Suprapubic skin (tissue), 4 donors: ENCODE measurements at places on chromosomes 13 and 19.

- no peak for DNase-seq
These were observed 1.5 kb upstream of the TBXA2R start for GRCh38 chr19:3608079-3608641.

DNA sequence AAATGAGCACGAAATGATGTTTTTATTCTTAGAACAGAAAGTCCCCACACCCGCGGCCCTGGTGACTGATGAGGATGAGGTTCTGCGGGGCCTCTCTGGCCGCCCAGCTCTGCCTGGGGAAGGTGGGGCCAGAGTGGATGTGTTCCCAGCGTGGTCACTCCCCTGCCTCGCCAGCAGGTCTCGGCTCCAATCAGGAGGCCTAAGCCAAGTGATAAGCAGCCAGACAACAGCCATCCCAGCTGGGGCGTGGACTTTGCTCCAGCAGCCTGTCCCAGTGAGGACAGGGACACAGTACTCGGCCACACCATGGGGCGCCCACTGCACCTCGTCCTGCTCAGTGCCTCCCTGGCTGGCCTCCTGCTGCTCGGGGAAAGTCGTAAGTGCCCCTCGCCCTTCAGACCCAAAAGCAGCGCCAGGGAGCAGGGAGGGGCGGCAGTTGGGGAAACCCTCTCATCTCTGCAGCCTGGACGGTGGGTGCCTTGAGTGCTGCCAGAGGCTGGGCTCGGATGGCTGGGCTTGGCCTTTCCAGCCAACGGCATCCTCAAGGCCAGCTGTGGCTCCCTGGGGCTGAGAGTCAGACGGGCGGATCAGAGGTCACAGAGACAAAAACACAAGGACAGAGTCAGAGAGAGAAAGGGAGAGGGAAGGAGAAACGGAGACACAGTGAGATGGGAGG, at the start of gene F10:
F10 (plus strand) TSS at position 250 of the 676 bp plus-strand sequence; CDS start at position 307, 57 bp downstream.
- DNase-seq, result no peak

GRCh38 chr13:40190641-40191100, 475.8 kb downstream of the FOXO1 start:
- DNase-seq, result no peak

DNA sequence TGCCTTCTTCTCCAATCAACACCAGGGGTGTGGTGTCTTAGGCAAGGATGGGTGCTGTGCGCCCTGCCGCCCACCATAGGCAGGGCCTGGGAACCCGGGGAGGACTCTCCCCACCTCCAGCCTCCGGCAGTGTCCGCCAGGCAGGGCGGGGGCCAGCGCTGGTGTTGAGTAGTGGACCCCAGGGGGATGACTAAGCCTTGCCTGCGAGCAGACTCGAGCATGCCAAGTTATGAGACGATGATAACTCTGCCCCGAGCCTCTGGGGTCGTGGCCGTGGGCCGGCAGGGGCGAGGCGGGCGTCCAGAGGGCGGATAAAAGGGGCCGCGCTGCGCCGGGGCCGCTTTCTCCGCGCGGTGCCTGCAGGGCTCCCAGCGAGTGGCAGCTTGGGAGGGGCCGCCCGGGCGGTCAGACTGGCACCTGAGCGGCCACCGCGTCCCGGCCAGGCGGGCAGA, at the start of gene MEDAG:
MEDAG (plus strand) TSS at position 340 of the 452 bp plus-strand sequence. CDS start 245 bp downstream, outside the sequence.
- DNase-seq, result peak; percentile 93

DNA sequence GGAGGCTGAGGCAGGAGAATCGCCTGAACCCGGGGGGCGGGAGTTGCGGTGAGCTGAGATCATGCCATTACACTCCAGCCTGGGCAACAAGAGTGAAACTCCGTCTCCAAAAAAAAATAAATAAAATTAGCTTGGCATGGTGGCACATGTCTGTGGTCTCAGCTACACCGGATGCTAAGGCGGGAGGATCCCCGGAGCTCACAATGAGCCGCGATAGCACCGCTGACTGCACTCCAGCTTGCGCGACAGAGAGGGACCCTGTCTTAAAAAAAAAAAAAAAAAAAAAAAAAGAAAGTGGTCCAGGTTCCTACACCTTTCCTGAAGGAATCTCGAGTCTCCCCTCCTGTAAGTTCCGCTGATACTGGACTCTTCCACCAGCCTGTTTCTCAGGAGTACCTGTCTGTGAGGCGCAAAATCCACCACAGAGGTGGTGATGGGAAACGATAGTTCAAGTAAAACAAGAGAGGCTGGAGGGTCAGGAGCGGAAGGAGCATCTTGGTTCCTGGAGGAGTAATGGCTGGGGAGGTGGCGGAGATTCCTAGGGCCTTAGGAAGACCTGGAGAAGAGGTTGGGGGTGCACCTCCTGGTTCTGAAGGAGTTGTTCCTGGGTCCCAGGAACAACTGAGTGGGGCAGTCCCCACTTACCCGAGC, 471 bp downstream of the FUT1 start:
- no peak for DNase-seq

DNA sequence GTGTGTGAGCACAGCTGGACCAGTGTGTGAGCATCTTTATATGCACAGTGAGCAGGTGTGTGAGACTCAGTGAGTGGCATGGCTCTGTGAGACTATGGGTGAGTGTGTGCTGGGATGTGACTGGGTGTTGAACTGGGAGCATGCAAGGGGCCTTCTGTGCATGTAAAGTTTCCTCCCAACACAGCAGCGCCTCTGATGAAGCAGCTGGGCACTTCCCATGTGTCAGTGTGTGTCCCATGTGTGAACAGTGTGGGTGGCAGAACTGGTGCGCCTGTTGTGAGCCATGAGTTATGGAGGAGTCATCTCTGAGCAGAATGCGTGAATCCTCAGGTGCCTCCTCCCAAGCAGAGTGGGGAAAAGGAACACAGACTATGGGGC, 24.1 kb downstream of the LGALS16 start:
- no peak for DNase-seq

DNA sequence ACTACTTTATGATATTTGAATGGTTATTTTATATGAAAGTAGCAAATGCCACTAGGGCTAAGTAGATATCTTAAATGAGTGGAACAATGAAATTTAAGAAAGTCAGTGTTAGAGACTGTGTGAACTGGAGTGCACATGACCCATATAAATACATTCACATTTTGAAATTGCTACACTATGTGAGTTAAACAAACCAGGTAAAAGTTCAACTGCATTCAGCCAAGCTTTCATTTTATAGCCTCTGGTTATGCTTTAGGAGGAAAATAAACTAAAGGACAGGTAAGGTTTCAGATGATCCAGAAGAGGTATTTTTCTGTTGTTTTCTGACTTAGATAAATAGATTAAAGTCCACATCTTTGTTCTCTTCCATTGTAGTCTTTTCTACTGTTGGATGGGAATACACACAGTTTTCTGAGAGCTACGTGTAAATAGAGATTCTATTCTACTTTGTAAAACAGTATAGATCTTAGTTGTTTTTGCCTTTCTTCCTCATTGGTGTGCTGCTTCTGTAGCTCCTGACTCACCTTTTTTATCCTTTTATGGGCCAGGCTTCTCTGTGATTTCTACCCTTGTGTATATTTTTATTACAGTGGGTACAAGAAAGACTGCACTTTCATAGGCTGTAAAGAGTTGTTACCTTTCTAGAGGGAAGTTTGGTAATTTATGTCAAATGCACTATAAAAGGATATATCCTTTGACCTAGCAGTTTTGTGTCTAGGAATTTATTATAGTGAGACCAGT, 54.6 kb upstream of the KCTD4 start:
- DNase-seq, result no peak

DNA sequence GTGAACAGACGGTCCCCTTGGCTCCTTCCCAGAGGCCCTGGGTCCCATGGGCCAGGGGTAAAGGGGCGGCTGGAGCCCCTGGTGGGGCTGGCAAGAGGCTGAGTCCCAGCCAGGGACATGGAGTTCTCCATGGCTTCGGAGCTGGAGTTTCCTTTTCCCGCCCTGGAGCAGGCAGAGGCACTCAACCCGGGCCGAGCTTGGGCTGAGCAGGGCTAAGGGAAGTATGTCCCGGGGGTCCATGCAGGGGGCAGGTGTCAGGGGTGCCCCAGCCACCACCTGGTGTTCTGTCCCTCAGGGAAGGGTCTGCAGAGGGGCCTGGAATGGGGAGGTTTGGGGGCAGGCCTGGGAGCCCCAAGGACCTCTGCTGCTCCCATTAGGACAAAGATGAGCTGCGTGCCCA, 54.0 kb upstream of the TPM4 start:
- peak; percentile 40 for DNase-seq

- no peak for DNase-seq
These were observed 21.7 kb upstream of the MIER2 start for GRCh38 chr19:366205-366783.

DNA sequence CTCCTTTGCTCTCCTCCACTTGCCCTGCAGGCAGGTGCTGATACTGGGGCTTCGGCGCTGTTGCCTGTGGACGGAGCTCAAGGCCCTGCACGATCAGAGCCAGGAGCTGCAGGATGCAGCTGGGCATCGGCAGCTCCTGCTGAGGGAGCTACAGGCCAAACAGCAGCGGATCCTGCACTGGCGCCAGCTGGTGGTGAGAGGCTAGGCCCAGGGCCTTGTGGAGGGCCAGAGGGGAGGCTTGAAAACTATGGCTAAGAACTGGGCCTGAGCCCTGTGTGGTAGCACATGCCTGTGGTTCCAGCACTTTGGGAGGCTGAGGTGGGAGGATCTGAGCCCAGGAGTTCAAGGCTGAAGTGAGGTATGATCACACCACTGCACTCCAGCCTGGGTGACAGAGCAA, 6.3 kb downstream of the HAUS5 start:
- DNase-seq, result no peak

GRCh38 chr19:32174386-32175113, 170.9 kb upstream of the ZNF507 start:
- DNase-seq, result no peak

DNA sequence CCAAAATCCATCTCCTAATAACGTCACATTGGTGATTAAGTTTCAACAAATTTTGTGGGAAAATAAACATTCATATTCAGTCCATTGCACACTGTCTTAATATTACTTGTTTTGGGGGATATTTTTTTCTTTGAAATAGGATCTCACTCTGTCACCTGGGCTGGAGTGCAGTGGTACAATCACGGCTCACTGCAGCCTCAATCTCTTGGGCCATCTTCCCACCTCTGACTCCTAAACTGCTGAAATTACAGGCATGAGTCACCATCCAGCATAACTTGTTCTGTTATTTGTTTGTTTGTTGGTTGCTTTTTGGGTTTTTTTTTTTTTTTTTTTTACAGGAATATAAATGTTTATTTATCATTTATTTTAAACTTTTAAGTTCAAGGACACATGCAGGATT, 556.1 kb upstream of the SLITRK6 start:
- no peak for DNase-seq

GRCh38 chr13:20713751-20714150, 10.3 kb downstream of the IL17D start:
- no peak for DNase-seq

- DNase-seq, result peak; percentile 35
These were observed 19.6 kb upstream of the CEACAM1 start for GRCh38 chr19:42547929-42548328.

DNA sequence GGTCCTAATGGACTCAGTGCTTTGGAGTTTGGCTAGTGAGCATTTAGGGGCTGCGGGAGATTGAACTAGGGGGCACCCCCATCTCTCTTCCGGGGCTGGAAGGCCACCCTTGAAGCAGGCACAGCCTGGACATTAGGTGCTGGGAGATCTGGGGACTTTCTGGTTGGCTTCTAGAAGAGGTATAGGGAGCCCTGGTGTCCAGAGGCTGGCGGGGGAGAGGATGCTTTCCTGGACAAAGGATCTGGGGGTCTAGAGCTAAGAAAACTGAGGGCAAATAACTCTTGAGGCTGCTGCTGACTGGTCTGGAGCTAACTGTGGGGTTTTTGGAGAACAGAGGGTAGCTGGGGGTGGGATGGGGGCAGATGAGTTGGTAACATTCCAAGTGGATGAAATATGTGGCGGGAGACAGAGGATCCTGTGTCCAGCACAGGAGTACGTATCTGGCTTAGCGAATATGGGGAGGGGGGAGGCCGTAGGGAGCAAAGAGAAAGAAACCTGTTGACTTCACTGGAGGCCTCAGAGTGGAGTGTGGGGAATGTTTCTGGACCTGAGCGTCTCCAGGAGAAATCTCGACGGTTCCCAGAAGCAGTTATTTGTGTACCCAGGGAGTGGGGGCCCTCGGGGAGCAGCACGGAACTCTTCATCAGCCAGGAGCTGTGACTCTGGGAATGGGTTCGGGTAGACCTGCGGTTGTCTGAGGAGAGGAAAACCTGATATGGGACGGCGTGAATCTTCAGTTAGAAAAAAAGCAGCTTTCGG, 1.4 kb downstream of the HNRNPUL1 start:
- no peak for DNase-seq
